ENCODE measurements at places on chromosomes 6 and 20.

- no peak for DNase-seq
Measured at GRCh38 chr6:147586044-147586443, 77.6 kb downstream of the SAMD5 start.

GRCh38 chr20:19712721-19713260 lies 45.3 kb upstream of the RIN2 start:
- DNase-seq, result no peak

GRCh38 chr6:83770910-83771309 lies 62.0 kb upstream of the SNAP91 start:
- DNase-seq, result no peak

GRCh38 chr6:87755708-87756671 lies 54.0 kb upstream of the AKIRIN2 start:
- DNase-seq, result no peak

GRCh38 chr20:34701405-34702085 lies 2.6 kb upstream of the TP53INP2 start:
- DNase-seq, result no peak

GRCh38 chr20:51861726-51862466 lies 59.6 kb upstream of the SALL4 start:
- DNase-seq, result no peak

DNA sequence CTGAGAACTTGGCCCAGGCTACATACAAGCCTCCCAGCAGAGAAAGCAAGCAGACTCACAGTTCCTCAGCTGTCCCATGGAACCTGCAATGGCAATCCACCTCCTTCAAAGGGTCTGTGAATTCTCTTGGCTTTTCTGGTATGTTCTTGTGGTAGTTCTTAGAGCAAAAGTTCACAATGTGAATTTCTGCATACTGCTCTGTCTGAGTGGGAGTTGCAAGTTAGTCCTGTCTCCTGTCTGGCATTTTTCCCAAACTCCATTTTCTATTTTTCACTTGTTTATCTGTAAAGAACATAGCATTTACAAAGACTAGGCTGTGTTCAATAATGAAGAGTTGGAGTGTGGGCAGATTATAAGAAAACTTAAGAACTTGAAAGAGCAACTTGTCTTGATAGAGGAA lies 269.9 kb downstream of the BCKDHB start:
- DNase-seq, result no peak

GRCh38 chr6:53916804-53917463 lies 122.1 kb downstream of the LRRC1 start:
- DNase-seq, result no peak

DNA sequence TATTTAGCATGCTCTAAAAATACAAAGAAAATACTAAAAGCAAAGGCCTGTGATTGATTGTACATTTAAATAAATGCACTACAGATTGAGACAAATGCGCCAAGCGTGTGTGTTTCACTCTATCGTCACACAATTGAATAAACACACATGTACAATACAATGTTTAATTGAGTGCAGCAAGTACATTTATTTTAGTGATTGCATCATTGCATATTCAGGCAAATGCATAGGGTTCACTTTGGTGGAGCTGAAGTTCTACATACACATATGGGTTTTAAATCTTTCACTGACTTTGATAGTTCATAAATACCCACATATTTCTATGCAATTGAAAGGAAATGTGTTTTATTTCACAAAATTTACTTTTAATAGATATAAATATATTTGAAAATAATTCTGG lies 750.6 kb upstream of the MMS22L start:
- DNase-seq, result no peak

- DNase-seq, result no peak
Measured at GRCh38 chr6:16306334-16306733, 67.9 kb downstream of the GMPR start.

GRCh38 chr6:31765910-31766794 lies 3.7 kb downstream of the SAPCD1 start:
- no peak for DNase-seq

DNA sequence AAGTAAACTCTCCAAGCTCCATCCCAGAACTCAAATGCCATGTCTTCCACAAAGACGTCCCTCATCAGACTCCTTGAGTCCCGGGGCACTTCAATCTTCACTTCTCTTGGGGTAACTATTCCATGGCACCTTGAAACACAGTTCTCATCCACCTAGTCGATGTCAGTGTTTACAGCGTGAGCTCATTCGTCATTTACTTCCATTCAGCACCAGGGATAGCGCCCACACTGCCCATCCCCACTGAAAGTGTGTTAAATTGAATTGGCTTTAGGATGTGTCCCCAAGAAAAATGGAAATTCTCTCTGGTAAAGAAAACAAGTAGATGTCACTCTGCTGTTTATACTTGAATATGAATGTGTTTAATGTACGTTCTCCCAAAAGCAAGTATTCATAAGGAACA lies 31.3 kb downstream of the KCNK15 start:
- DNase-seq, result no peak

DNA sequence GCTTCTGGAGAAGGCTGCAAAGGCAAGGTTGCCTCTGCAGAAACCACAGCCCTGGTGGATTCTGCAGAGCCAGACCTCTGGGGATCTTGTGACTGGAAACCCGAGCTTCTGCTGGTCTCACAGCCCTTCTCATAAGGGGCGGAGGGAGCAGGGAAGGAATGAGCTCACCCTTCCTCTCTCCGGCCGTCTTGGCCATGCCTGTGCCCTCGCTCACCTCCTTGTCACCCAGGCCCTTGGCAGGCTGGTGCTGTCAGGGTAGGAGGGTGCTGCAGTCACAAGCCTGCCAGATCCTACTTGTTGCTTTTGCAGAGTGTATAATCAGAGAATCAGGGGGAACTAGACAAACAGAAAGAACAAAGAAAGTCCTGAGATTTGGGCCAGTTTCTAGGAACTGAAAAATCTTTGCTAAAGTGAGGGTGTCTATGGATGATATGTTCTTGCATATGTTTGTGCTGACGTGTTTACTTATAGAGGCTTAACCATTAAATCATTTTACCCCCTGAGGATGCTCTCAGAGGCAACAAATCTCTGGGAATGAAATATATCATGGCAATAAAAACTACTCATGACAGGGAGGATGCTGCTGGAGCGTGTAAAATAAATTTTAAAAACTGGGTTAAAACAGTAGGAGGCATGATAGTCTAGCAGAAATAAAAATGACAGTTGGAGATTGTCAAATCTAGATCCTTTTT lies 244.9 kb upstream of the SOX4 start:
- peak; percentile 10 for DNase-seq

DNA sequence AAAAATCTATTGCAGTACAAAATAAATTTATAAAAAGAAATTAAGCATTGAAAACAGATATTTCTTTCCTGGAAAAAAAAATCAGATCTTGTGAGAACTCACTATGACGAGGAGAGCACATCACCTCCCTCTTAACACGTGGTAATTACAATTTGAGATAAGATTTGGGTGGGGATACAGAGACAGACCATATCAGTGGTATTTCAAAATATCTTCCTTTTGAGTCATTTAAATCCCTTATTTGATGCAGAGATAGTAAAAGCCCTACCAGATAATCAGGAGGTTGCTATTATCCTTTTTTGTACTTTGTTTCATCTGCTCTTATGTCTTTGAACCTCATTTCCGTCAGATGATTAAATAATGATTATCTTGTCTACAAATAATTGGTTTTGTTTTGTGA lies 800.4 kb downstream of the KIF16B start:
- no peak for DNase-seq

- no peak for DNase-seq
Measured at GRCh38 chr6:89954721-89955148, 60.5 kb downstream of the GJA10 start.

DNA sequence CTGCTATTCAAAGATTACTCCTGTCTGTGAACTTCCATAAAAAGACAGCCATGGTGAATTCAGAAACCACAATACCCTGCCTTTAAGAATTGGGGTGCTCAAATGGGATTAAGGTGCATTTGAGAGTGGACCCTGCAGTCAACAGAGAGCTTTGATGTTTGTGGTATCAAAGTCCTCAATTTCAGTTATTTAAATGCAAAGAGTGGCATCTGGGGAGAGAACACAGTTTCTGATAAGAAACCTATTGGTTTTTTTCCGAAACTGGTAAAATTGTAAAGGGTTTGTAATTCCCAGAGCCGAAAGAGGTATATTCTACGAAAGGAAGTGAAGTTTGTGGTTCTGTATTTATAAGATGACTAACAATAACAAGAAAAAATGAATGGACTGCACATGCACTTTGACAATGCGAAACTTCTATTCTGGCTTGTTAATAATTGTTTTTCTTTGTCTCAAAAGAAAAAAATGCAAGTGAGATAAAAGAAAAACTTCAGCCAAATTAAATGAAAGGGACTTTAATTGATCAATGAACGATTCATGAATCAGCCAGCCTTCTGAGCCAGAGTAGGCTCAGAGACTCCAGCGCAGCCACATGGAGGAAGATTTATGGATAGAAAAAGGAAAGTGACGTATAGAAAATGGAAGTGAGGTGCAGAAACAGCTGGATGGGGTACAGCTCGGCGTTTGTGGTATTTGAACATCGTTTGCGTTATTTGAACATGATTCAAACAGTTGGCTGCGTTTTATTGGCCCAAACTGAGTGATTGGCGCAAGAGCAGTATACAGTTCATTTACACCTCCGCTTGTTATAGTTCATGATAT lies 70.5 kb upstream of the DUSP22 start:
- DNase-seq, result no peak

DNA sequence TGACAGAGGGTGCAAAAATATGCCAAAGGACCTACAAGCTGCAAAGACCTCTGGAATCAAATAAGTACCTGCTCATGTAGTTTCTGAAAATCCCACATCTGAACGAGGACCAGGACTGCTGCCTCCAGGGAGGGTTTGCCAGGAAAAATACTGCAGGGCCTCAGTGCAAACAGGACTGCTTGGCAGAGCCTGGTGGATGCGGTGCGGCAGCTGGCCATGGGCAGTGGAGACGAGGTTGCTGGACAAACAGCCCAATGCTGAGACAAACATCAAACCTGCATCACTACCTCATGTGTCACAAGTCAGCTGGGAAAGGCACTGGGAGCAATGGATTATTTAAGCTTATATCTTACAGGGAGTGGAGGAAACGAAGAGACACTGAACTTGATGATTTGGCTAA lies 238.8 kb downstream of the PAX1 start:
- DNase-seq, result no peak
